ENCODE measurements at places on chromosomes 12 and 14.

DNA sequence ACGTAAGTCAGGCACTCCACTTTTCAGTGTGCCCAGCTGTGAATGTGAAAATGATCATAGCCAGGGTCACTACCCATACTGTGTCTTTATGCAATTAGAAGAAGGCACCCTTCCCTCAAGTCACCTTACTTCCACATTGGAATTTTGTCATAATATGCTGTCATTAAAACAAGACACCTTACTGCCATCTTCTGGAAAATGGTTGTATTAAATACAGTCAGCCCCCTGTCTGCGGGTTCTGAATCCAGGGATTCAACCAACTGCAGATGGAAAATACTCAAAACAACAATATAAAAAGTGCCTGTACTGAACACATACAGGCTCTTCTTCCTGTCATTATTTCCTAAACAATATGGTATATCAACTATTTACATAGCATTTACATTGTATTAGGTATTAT lies 70.2 kb upstream of the TBX5 start:
- no peak for DNase-seq

DNA sequence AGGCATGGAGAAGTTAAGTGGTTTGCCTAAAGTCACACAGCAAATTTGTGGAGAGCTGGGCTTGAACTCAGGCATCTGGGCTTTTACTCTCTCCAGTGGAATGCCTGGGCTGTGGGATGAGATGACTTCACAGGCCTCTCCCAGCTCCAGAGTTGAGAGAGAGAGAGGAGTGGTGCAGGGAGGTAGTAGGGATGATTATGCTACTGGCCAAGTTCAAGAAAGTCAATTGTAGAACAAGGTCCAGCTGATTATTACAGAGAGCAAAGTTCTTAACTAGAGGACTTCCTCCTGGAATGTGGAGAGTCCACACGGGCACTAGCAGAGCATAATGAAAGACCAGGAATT lies 769 bp upstream of the EMP1 start:
- DNase-seq, result no peak

- DNase-seq, result no peak
These were observed 92.6 kb downstream of the DNAI7 start for GRCh38 chr12:25102402-25102801.

GRCh38 chr14:79179985-79180384 lies 1009.8 kb downstream of the NRXN3 start:
- DNase-seq, result no peak

Measured in CD4-positive, alpha-beta T cell treated with Interleukin-17A for 1 hour (primary cell).